ENCODE measurements at places on chromosomes 3 and 15. TPM values are rescaled to one million over a fixed set of nuclear protein-coding genes. Genes with fewer than 3 reads are reported as not detected.

Gene CEP152
- total RNA-seq: 39.6 TPM

Gene MORC1
- not detected for total RNA-seq

Gene CPN2
- not detected for total RNA-seq

Gene PCSK6
- total RNA-seq: 0.51 TPM

Gene LOXL1
- total RNA-seq: 1.9 TPM

Gene SERINC4
- total RNA-seq: 0.23 TPM

Gene PPP1R14D
- not detected for total RNA-seq

Gene FBXL22
- total RNA-seq: 0.79 TPM

Gene ASB14
- not detected for total RNA-seq

Gene CHRNA5
- total RNA-seq: 2.6 TPM

Gene ALDH1A2
- total RNA-seq: 0.56 TPM

- H3K27me3 ChIP-seq: peaks cover 6% of the 10 kb centered on the region
- no peak overlapping the region for H3K4me3 ChIP-seq
- DNase-seq: no peak
Observed at GRCh38 chr3:24485511-24485910, 9.1 kb downstream of the THRB start.

GRCh38 chr3:8911781-8912180 is 51.5 kb downstream of the RAD18 start:
- no peak for DNase-seq
- peaks cover 3% of the 10 kb centered on the region for H3K36me3 ChIP-seq
- no peak overlapping the region for H3K4me3 ChIP-seq
- H3K4me1 ChIP-seq: no peaks in the 10 kb centered on the region

DNA sequence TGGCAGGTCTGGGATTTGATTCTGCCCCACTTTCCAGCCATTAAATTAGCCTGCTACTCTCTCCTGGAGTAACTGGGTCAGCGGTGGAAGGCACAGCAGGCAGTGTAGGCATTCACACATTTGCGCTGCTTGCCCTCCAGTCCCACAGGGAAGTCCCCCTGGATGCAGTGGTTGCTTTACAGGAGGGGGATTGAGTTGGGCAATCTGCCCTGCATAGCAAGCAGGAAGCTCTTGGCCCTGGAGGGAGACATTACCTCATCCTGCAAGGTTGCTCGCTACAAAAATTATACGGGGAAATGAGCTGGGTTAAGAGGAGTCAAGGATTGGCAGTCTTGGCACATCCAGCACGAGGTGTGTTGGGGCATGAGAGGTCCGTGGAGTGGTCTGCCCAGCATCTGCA is 14.8 kb downstream of the MCM2 start:
- H3K27ac ChIP-seq: no peak overlapping the region
- no peak for DNase-seq
- no peak overlapping the region for H3K4me3 ChIP-seq
- peaks cover 19% of the 10 kb centered on the region for H3K4me1 ChIP-seq

- no peaks in the 10 kb centered on the region for H3K36me3 ChIP-seq
- no peak for DNase-seq
- H3K4me1 ChIP-seq: no peaks in the 10 kb centered on the region
- no peak overlapping the region for H3K4me3 ChIP-seq
- H3K27me3 ChIP-seq: peaks cover 12% of the 10 kb centered on the region
- H3K27ac ChIP-seq: no peak overlapping the region
Observed at GRCh38 chr3:29335943-29336342, 55.1 kb downstream of the RBMS3 start.

DNA sequence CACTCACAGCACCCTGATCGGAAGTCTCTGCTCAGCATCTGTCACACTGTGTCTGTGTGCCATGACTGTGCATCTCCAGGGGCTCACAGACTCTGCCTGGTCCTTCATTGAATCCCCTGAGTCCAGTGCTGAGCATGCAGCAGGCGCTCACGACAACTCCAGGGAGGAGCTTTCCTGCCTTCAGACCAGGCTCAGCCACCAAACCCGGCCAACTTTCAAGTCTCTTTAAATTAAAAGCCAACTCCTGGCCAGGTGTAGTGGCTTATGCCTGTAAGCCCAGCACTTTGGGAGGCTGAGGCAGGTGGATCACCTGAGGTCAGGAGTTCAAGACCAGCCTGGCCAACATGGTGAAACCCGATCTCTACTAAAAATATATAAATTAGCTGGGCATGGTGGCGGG is 24.2 kb downstream of the GRAMD2A start:
- no peak for DNase-seq
- H3K27ac ChIP-seq: no peak overlapping the region
- H3K4me1 ChIP-seq: no peaks in the 10 kb centered on the region
- H3K36me3 ChIP-seq: no peaks in the 10 kb centered on the region
- no peaks in the 10 kb centered on the region for H3K27me3 ChIP-seq
- H3K4me3 ChIP-seq: no peak overlapping the region

GRCh38 chr3:143109861-143110260 is 9.7 kb upstream of the CHST2 start:
- no peaks in the 10 kb centered on the region for H3K4me1 ChIP-seq
- no peaks in the 10 kb centered on the region for H3K27me3 ChIP-seq
- peaks cover 7% of the 10 kb centered on the region for H3K36me3 ChIP-seq
- no peak overlapping the region for H3K27ac ChIP-seq
- no peak overlapping the region for H3K4me3 ChIP-seq

- H3K27me3 ChIP-seq: no peaks in the 10 kb centered on the region
- H3K36me3 ChIP-seq: peaks cover 2% of the 10 kb centered on the region
- H3K4me1 ChIP-seq: peaks cover 41% of the 10 kb centered on the region
- DNase-seq: peak; percentile 54
Observed at GRCh38 chr3:170007031-170007663, 30.6 kb upstream of the GPR160 start.

- no peak overlapping the region for H3K27ac ChIP-seq
- DNase-seq: no peak
- H3K36me3 ChIP-seq: no peaks in the 10 kb centered on the region
- H3K4me3 ChIP-seq: peak overlapping the region; percentile 9
- H3K4me1 ChIP-seq: peaks cover 85% of the 10 kb centered on the region
- H3K27me3 ChIP-seq: no peaks in the 10 kb centered on the region
Observed at GRCh38 chr3:44981751-44982150, 5.7 kb downstream of the EXOSC7 start.

DNA sequence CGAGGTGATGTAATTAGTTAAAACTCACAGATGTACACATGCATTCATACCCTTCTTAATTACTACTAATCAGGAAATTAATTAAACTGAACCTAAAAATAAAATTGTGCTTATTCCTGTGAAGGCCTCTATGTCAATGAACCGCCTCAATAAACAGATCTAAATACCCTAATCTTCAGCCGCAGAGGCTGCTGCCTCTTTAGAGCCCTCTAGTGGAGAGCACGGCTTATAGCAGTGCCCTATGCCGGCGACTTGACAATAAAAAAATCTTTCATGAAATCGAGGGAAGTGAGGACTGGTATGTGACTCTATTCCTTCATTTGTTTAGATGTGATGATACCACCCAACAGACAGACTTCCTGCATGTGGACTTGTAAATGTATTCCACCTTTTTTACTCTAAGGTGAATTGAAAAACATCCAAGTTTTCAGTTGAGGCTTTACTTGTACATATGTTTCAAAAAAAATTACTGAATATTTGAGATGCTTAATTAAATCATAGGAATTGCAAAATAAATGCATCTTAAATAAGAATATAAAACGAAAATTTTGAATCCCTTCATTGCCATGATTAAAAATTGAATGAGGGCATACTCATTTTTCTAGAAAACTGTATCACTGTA is 8.3 kb upstream of the EPHA3 start:
- peak; percentile 27 for DNase-seq
- H3K4me3 ChIP-seq: no peak overlapping the region
- no peak overlapping the region for H3K27ac ChIP-seq
- H3K27me3 ChIP-seq: no peaks in the 10 kb centered on the region
- H3K36me3 ChIP-seq: no peaks in the 10 kb centered on the region

DNA sequence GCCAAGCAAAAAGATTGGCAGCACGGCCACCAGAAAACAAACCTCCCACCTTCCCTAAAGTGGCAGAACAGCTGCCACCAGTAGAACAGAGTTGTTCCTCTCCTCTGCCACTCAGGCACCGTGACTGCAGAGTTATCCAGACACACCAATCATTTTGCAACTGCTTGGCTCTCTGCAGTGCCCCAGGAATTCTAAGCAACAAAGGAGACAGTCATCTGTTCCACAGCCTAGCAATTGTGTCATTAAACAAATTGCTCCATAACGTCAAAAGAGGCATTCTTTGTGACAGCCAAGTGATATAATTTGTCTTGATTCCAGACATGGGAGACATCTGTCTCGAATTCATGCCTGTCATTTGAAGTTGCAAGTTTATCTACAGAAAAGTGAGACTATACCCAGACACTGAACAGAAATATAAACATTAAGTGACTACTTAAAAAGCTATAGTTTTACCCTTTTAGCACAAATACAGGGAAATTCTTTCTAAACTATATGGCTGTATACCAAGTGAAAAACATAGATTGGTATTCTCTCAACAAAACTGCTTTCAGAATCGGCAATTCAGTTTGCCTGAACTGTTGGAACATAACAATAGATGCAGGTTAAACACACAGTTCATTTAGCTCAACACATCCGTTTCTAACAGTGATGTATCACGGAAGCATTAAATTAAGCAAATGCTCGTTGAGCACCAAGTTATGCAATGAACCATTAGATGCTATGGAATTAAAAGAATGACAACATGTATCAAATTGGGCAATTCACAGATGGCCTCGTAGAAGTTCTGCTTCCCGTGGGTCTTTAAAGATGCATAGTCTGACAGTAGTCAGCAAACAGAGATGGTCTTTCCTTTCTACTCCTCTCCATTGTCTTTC is 281.3 kb downstream of the FGF12 start:
- H3K36me3 ChIP-seq: no peaks in the 10 kb centered on the region
- H3K27ac ChIP-seq: no peak overlapping the region
- H3K27me3 ChIP-seq: peaks cover 34% of the 10 kb centered on the region
- H3K4me3 ChIP-seq: no peak overlapping the region
- H3K4me1 ChIP-seq: no peaks in the 10 kb centered on the region

- H3K4me3 ChIP-seq: no peak overlapping the region
- H3K36me3 ChIP-seq: no peaks in the 10 kb centered on the region
- H3K4me1 ChIP-seq: no peaks in the 10 kb centered on the region
- H3K27me3 ChIP-seq: peaks cover 15% of the 10 kb centered on the region
Observed at GRCh38 chr15:81752546-81752942, 293.3 kb downstream of the MEX3B start.

DNA sequence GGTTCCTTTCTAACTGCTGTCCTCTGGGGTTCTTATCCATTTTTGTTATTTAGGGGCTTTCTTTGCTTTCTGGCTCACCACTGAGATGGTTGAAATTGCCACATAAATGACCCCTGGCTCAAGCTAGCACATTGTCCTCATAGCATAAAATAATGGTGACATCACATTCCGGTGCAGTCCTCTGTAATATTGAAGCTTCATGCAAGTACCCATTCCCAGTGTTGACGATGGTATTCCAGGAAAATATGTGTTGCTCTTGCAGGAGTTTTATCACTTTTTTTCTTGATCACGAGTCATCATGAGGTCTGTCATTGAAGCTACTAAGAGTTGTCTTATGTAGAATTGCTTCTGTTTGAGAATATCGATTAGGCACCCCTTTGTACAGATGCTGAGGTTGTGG is 56.1 kb downstream of the CRTC3 start:
- H3K36me3 ChIP-seq: peaks cover 6% of the 10 kb centered on the region
- no peak overlapping the region for H3K27ac ChIP-seq
- H3K27me3 ChIP-seq: no peaks in the 10 kb centered on the region
- no peak overlapping the region for H3K4me3 ChIP-seq
- peaks cover 62% of the 10 kb centered on the region for H3K4me1 ChIP-seq

GRCh38 chr3:32791833-32792232 is 26.0 kb upstream of the TRIM71 start:
- no peaks in the 10 kb centered on the region for H3K36me3 ChIP-seq
- no peak for DNase-seq
- H3K4me3 ChIP-seq: no peak overlapping the region
- no peak overlapping the region for H3K27ac ChIP-seq
- no peaks in the 10 kb centered on the region for H3K4me1 ChIP-seq
- H3K27me3 ChIP-seq: peaks cover 8% of the 10 kb centered on the region

DNA sequence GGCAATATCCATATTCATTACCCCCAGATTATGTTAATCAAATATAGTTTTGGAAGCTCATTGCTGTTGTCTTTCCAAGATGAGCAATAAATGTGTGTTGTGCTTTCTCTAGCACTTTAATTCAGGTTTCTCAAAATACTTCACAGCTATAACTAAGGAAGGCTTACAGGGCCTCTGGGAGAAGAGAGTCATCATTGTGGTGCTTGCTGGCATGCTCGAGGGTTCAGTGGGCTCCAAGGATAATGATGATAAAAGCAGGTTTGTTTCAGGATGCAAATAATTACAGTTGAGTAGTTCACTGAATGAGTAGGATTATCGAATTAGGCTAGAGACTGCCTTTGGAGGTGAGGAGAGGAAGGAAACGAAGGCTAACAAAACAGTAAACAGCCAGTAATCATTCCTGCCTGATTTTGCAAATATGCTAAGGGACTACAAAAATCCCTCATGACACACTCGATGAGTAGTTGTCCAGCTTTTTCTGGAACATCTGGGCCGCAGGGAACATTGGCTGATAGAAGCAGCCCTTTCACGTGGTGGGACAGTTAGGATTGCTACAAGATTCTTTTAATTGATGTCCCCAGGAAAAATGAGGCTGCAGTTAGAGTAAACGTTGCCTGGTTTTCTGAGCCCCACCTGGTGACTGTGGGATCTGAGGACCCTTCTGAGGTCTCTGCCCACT is 54.1 kb downstream of the SLC7A14 start:
- H3K27me3 ChIP-seq: peaks cover 35% of the 10 kb centered on the region
- DNase-seq: no peak
- no peak overlapping the region for H3K27ac ChIP-seq
- H3K4me3 ChIP-seq: no peak overlapping the region

DNA sequence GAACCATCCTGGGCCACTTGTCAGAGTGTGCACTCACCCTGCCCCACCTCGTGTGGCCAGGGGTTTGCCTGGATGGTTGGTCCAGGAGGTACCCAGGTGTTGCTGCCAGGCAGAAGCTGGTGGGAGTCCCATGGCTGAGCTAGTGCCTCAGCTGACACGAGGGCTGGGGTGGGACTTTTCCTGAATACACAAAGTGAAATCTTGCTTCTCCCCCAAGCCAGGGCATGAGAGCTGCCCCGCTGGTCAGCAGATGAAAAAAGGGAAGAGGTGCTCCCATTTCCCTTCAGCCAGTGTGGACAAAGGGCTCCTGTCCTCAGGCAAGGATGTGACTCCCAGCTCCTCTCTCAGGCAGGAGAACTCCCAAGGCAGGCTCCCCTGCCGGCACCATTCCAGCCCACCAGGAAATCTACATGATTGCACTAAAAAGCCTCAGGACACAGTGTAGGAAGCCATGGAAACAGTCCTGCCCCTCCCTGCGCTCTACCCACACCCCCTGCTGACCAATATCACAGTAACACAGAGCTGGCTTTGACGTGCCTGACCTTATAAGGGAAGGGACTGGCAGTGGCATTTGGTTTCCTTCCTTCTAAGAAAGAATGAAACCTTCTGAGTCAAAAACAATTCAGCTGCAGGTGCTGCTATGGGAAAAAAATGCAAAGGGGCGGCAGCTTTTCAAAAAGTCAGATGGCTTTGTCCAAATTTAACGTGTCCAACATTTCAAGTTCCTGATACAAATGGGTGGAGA is 33.9 kb downstream of the MYO5C start:
- peak overlapping the region; percentile 93 for H3K27ac ChIP-seq
- peak; percentile 83 for DNase-seq
- peaks cover 52% of the 10 kb centered on the region for H3K4me1 ChIP-seq
- H3K4me3 ChIP-seq: peak overlapping the region; percentile 71

- no peak overlapping the region for H3K27ac ChIP-seq
- H3K4me1 ChIP-seq: no peaks in the 10 kb centered on the region
- no peak for DNase-seq
- H3K4me3 ChIP-seq: no peak overlapping the region
- peaks cover 85% of the 10 kb centered on the region for H3K27me3 ChIP-seq
Observed at GRCh38 chr3:186680869-186681268, 15.1 kb downstream of the HRG start.
